ENCODE measurements at places on chromosomes 11 and 22.

GRCh38 chr22:46007003-46007847, 30.3 kb upstream of the WNT7B start:
- DNase-seq = peak; percentile 80

DNA sequence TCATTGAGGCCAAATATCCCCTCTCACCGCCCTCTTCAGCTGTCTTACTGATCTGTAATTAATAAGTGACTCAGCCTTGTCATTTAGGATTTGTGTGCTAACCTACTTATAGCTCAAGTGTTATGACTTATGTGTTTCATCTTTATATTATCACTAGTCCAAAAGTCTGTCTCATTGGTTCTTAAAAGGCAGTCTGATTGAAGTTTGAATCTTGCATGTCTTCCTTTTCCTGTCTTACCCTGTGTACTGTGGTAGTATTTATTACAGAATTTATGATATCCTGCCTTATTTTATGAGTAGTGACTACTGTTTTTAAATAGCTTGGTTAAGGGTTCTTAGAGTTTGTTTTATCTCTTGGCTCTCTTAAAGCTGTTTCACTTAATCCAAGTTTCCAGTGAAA, 6.3 kb downstream of the DEPDC7 start:
- no peak for DNase-seq

GRCh38 chr11:61683961-61684869, 4.0 kb downstream of the DAGLA start:
- DNase-seq = no peak

DNA sequence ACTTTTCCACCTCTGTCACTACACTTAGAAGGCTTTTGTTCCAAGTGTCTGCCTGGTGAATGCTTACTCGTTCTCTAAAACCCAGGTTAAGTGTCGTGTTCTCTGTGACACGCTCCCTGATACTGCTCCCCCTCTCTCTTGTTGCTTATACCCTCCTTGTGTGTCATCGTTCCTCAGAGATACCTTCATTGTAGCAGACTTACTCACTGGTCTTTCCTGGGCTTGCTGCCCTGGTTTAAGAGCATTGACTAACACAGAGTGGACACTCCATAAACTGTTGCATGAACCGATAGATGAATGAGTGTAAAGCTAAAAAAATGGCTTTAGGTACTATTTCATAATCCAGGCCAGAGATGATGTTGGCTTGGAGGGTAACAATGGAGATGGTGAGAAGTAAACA, 171.3 kb downstream of the GRIK4 start:
- no peak for DNase-seq

DNA sequence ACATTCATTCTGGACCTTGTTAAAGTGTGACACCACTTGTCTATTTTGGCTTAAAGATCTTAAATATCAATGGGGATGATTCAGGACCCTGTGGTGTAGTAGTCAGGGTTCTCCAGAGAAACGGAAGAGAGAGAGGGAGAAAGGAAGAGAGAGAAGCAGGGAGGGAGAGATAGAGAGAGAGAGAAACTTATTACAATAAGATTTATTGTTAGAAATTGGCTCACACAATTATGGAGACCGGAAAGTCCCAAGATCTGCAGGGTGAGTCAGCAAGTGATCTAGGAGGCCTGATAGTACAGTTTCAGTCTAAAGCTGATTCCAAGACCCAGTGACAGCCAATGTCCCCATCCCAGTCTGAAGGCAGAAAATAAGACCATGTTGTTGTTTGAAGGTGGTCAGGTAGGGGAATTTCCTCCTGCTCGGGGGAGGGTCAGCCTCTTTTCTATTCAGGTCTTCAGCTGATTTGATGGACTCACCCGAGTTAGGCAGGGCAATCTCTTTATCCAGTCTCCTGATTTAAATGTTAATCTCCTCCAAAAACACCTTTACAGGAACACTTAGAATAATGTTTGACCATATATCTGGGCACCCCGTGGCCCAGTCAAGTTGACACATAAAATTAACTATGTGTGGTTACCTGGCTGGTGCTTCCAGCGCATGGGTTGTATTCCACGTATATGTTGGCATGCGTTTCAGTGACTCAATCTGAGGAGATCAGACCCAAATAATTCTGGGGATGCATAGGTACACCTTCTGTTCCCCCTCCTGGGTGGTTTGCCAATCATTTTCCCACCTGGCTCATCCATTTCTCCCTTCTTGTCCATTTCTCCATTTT, 1350.5 kb downstream of the TBC1D22A start:
- no peak for DNase-seq

- no peak for DNase-seq
Observed at GRCh38 chr11:64568041-64568571, 22.9 kb upstream of the SLC22A12 start.

DNA sequence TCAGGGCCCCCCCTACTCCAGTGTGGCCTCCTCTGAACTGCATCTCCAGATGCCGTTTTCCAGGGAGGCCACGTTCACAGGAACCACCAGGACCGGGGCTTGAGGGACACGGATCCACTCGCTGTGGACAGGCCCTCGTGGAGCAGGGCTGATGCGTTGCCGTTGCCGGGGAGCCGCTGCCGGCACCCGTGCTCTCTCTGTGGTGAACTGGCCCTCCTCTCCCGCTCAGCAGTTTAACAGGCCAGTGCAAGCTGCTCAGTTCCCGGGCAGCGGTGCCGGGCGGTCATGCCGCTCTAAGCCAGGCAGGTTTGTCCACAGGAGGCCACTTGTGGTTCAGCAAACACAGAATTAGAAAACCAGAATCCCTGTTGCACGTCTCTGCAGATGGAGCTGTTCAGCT, 301.6 kb downstream of the TBC1D22A start:
- no peak for DNase-seq

DNA sequence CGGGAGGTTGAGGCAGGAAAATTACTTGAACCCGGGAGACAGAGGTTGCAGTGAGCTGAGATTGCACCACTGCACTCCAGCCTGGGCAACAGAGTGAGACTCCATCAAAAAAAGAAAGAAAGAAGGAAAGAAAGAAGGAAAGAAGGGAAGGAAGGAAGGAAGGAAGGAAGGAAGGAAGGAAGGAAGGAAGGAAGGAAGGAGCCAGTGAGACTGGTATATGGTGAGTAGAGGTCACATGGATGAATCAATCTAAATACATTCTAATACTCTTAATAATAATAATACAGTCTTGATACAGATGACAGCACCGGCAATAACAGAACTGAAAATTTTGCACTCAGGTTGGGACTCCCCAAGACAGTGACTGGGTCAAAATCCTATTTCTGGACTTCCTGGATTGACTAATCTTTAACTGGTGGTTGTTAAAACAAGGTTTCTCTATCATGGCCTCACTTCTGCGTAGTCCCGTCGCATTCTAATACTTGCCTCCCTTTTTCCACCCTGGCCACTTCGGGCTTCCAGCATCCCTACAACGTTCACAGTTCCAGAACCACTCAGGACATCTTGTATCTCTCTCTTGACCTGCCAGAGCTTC, 53.5 kb upstream of the EIF3M start:
- no peak for DNase-seq

DNA sequence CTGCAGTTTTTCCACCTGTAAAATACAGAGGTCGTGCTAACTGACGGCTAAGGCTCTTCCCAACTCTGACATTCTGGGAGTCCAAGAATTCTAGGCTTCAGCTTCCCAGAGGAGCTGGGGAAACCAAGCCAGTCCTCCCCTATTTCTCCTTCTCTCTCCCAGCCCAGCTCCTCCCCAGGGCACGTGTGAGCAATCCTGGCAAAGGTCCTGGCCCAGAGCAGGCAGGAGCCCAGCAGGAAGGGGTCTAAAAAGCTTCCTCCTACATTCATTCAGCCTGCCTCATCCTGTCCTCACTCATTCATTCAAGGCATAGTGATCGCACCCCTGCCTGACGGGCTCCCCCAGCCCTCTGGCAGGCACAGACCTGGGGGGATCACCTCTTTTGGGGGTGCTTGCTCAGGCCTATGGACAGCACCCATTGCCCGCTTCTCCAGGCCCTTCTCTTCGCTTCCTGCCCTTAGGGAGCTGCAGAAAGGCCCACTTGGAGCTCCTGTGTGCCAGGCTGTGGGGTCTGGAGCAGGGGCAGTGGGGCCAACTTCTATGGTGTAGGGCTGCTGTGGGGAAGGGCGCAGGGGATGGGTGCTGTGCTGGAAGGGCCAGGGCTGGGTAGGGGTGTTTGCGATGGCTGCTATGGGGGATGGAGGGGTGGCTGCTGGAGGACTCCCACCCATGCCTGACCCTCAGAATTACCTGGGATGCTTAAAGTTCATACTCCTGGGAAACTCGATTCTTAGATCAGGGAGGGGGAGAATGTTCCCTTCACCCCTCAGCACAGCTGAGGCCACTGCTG, 9.8 kb downstream of the KCNC1 start:
- no peak for DNase-seq

GRCh38 chr11:10504490-10504889, 36.5 kb downstream of the RNF141 start:
- no peak for DNase-seq

GRCh38 chr11:17129003-17129402, 51.5 kb upstream of the RPS13 start:
- no peak for DNase-seq

GRCh38 chr22:24155627-24156140, 25.6 kb upstream of the SUSD2 start:
- DNase-seq = peak; percentile 82

GRCh38 chr11:69666752-69667536, 8.2 kb downstream of the LTO1 start:
- DNase-seq = no peak

Measured in hindlimb muscle (tissue), 1 donor.